ENCODE measurements at places on chromosomes 11 and 22. TPM values are rescaled to one million over a fixed set of nuclear protein-coding genes. Genes with fewer than 3 reads are reported as not detected.

GRCh38 chr11:118621071-118621783, 13.8 kb downstream of the PHLDB1 start:
- no peaks in the 10 kb centered on the region for H3K36me3 ChIP-seq
- no peaks in the 10 kb centered on the region for H3K27me3 ChIP-seq
- DNase-seq, result peak; percentile 82
- peak overlapping the region; percentile 16 for H3K4me3 ChIP-seq

DNA sequence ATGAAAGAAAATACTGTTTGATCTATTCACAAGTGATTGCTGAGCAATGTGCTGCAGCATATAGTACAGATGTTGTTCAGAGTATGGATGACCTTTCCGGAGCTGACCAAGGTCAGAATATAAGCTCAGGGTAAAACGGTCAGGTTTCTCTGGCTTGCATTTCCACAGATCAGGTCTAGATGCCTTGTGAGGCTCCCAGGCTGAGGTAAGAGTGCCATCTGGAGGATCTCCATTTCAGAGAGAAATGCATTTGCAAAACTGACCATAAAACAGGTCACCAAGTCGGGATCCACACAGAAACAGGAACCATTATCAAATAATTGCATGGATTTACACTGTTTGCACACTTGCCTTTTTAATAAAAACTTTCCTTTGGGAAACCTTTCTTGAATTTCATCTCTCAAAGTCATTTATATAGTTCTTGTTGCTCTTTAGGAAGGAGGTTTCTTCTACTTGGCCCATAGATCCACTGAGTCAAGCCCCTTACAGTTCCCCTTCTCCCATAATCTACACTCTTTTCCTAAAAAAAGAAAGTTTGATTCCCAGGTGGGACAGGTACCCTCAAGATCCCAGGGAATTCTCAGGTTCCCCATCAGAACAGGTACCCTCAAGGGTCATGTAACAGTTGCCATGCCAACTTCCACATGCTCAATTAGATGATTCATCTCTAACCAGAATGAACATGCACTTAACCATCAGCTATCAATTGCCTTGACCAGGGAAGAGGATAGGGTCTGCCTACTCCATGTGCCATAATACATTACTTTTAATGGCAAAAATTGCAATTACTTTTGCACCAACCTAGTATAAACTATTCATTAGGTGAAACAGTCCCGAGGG, 25.0 kb upstream of the TMPRSS5 start:
- H3K36me3 ChIP-seq, result no peaks in the 10 kb centered on the region
- peak; percentile 37 for DNase-seq
- no peak overlapping the region for H3K27ac ChIP-seq
- no peaks in the 10 kb centered on the region for H3K27me3 ChIP-seq
- H3K4me3 ChIP-seq, result no peak overlapping the region

Gene LZTR1
- total RNA-seq, result 90.5 TPM

DNA sequence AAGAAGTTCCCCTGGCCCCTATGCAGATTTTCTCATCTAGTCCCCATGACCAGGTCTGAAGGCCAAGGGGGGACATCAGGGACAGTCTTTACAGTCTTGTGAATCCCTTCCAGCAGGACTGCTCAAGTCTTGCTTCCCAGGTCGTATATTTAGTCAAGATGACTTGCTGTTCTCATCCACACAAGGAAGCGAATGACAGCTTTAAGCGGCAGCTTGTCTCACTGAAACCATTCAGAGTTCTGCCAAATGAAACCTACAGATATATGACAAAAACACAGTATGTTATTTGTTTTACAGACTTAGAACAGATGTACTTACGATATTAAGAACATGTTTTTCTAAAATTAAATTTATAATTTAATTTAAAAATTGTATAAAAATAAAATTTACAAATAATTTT, 5.6 kb downstream of the VWA5A start:
- no peaks in the 10 kb centered on the region for H3K27me3 ChIP-seq
- H3K4me3 ChIP-seq, result no peak overlapping the region
- no peaks in the 10 kb centered on the region for H3K36me3 ChIP-seq
- DNase-seq, result no peak
- peaks cover 10% of the 10 kb centered on the region for H3K4me1 ChIP-seq
- no peak overlapping the region for H3K27ac ChIP-seq

GRCh38 chr11:126182787-126183445, 28.5 kb downstream of the RPUSD4 start:
- no peaks in the 10 kb centered on the region for H3K4me1 ChIP-seq
- H3K27me3 ChIP-seq, result no peaks in the 10 kb centered on the region
- no peak overlapping the region for H3K27ac ChIP-seq
- no peak for DNase-seq
- no peak overlapping the region for H3K4me3 ChIP-seq

- DNase-seq, result no peak
- H3K36me3 ChIP-seq, result no peaks in the 10 kb centered on the region
- no peak overlapping the region for H3K4me3 ChIP-seq
Observed at GRCh38 chr22:17916226-17916889, 108.0 kb downstream of the MICAL3 start.

GRCh38 chr22:48724899-48725298, 1102.8 kb downstream of the BRD1 start:
- no peaks in the 10 kb centered on the region for H3K4me1 ChIP-seq
- no peak overlapping the region for H3K27ac ChIP-seq
- no peaks in the 10 kb centered on the region for H3K36me3 ChIP-seq
- peaks cover 2% of the 10 kb centered on the region for H3K27me3 ChIP-seq

- no peaks in the 10 kb centered on the region for H3K4me1 ChIP-seq
- no peak for DNase-seq
Observed at GRCh38 chr11:45713573-45713972, 48.2 kb upstream of the CHST1 start.

- peak within 1 kb of the TSS; percentile 55 for H3K4me3 ChIP-seq
- H3K27me3 ChIP-seq, result no peaks in the 10 kb centered on the region
- H3K36me3 ChIP-seq, result no peaks in the 10 kb centered on the region
- peak; percentile 77 for DNase-seq
Observed at GRCh38 chr11:65558002-65558929, at the start of gene LTBP3. Gene LTBP3, minus strand, starts transcription at chr11:65558359. Its CDS starts 400 bp downstream, at chr11:65557959.

Gene FAM83F
- total RNA-seq, result 31.8 TPM

Gene SCARF2
- 3.4 TPM for total RNA-seq

DNA sequence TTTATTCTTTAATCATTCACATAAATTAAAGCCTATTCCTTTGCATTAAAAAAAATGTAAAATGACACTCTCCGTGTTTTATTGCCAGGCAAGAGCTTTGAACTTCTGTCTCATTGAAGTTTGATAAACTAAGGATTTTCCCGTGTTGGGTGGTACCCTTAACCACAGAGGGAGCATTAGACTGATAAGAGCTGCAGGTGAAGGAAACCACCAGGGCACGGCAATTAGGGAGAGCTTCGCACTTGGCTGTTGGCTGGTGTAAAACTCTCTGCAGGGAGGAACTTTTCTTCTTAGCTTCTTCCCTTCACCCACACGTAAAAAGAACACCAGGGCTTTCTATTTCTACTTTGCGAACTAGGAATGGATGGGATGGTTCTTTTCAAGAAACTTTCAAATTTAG, 47.0 kb downstream of the CSTPP1 start:
- DNase-seq, result peak; percentile 17
- H3K36me3 ChIP-seq, result no peaks in the 10 kb centered on the region
- no peak overlapping the region for H3K4me3 ChIP-seq
- H3K27ac ChIP-seq, result peak overlapping the region; percentile 37

Gene UBQLNL
- total RNA-seq, result 0.41 TPM

Gene TUB
- total RNA-seq, result 7.1 TPM

DNA sequence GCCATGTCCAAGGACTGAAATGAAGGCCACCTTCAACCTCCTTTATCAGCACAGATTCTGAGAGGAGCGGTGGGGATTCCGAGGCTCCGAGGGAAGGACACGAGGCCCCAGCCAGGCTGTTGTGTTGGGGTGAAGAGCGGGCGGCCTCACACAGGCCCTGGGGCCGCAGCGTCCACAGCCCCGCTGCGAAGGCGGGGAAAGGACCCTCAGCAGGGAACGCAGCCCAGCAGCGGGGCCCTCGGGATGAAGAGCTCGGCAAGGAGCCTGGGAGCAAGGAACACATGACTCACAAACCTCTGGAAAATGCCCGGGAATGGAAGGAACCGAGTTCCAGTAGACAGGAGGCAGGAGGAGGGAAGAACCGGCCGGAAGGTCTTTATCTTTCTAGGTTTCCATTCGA, 227.2 kb downstream of the BRD1 start:
- no peaks in the 10 kb centered on the region for H3K36me3 ChIP-seq
- DNase-seq, result no peak
- no peaks in the 10 kb centered on the region for H3K27me3 ChIP-seq
- H3K4me1 ChIP-seq, result no peaks in the 10 kb centered on the region

Gene LINC01488
- not detected for total RNA-seq

GRCh38 chr22:36680038-36680437, 23.5 kb downstream of the CACNG2 start:
- no peak overlapping the region for H3K27ac ChIP-seq
- no peak for DNase-seq
- no peak overlapping the region for H3K4me3 ChIP-seq
- H3K27me3 ChIP-seq, result peaks cover 28% of the 10 kb centered on the region
- no peaks in the 10 kb centered on the region for H3K4me1 ChIP-seq

Gene OR8D1
- total RNA-seq, result not detected

GRCh38 chr22:44936201-44936600, 73.6 kb downstream of the PHF21B start:
- H3K4me3 ChIP-seq, result no peak overlapping the region
- H3K27me3 ChIP-seq, result no peaks in the 10 kb centered on the region
- H3K4me1 ChIP-seq, result no peaks in the 10 kb centered on the region
- no peak for DNase-seq
- H3K27ac ChIP-seq, result no peak overlapping the region

Gene FGF3
- total RNA-seq, result not detected

GRCh38 chr11:64385945-64386704, 27.2 kb downstream of the RPS6KA4 start:
- no peaks in the 10 kb centered on the region for H3K36me3 ChIP-seq
- H3K27me3 ChIP-seq, result no peaks in the 10 kb centered on the region
- no peaks in the 10 kb centered on the region for H3K4me1 ChIP-seq
- H3K27ac ChIP-seq, result no peak overlapping the region

Gene FOLR2
- not detected for total RNA-seq

Gene SLC43A1
- 7.5 TPM for total RNA-seq

DNA sequence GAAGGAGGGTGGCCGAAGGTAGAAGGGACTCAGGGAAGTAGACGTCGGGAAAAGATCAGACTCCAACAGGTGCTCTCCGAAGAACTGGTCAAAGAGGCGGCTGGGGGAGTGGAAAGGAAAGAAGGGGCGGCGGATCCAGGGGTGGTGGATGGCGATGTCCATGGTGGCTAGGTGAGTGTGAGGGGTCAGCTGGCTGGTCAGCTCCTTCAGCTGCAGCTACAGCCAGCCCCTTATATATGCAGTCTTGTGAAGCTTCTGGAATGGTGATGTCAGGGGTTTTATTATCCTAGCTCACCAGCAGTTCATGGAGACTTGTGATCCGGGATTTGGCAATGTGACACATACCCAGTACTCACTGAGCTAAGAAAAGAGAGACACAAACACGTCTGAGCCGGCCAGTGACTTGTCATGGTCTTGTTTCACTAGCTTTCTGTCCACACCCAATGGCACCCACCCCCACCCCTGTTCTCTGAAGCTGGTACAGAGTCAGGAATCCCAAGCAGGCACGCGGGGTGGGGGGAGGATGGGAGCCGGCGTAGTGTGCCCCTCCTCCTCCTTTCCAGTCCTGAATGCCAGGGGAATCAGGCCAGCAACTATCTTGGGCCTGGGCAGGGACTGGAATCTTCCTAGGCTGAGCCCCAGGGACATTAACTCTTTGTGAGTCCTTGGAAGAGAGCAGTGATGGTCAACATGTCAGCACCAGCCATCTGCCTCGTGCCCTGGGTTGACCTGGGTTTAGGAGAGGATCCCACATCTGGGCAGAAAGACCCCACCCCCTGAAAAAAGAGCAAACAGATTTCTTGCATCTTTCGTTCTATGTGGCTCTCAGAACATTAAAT, at the start of gene CRYAB:
TSS of gene CRYAB (minus strand) at position 208 of the 839 bp plus-strand sequence. CDS start at position 162, 46 bp downstream.
- H3K27me3 ChIP-seq, result no peaks in the 10 kb centered on the region
- peak; percentile 68 for DNase-seq
- no peaks in the 10 kb centered on the region for H3K36me3 ChIP-seq
- peak within 1 kb of the TSS; percentile 83 for H3K27ac ChIP-seq

GRCh38 chr22:23182309-23183060, 2.2 kb downstream of the BCR start:
- peak overlapping the region; percentile 74 for H3K4me3 ChIP-seq
- H3K27ac ChIP-seq, result peak overlapping the region; percentile 0
- no peaks in the 10 kb centered on the region for H3K27me3 ChIP-seq
- DNase-seq, result no peak

Gene OR51G2
- total RNA-seq, result not detected

DNA sequence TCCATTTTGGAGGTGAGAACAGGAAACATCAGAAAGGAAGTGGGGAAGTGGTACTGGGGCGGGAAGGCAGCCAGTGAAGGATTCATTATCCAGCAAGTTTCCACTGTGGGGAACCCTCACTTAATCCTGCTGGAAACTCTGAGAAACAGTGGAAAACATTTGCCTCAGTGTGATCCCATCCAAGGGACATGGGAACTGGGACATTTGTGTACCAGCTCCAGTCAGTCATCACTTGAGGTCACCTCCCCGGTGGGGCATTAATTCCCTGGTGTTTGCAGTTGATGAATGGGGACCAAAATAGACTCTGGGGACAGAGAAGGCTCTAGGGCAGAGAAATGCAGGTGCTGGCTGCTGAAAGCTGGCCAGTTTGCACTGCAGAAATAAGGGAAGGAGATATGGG, 599.9 kb downstream of the BUD13 start:
- H3K27ac ChIP-seq, result no peak overlapping the region
- no peak for DNase-seq
- no peaks in the 10 kb centered on the region for H3K4me1 ChIP-seq
- H3K36me3 ChIP-seq, result no peaks in the 10 kb centered on the region
- H3K4me3 ChIP-seq, result no peak overlapping the region

DNA sequence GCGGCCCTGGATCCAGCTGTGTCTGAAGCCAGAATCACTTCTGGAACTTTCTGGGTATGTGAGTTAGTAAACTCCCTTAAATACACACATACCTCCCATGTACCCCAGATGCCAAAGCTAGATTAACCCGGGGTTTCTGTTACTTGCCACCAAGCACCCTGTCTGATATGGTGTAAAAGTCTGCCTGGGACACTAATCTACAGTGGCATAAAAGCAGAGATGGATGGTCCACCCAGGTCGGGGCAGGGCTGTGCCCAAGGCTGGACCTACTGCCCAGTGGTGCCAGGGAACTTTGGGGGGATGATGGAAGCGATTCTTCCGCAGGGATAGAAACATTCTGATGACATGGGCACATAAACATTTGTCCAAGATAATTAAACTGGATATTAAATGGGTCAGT, 12.7 kb downstream of the MRGPRF start:
- peaks cover 35% of the 10 kb centered on the region for H3K4me1 ChIP-seq
- H3K27ac ChIP-seq, result peak overlapping the region; percentile 98
- no peaks in the 10 kb centered on the region for H3K27me3 ChIP-seq
- H3K4me3 ChIP-seq, result no peak overlapping the region
- DNase-seq, result no peak
- H3K36me3 ChIP-seq, result no peaks in the 10 kb centered on the region

Gene APOL1
- total RNA-seq, result 18.3 TPM

GRCh38 chr11:134409552-134410429, 2.3 kb downstream of the B3GAT1 start:
- H3K4me3 ChIP-seq, result no peak overlapping the region
- no peak overlapping the region for H3K27ac ChIP-seq
- no peaks in the 10 kb centered on the region for H3K36me3 ChIP-seq
- H3K4me1 ChIP-seq, result peaks cover 15% of the 10 kb centered on the region
- H3K27me3 ChIP-seq, result peaks cover 77% of the 10 kb centered on the region

All from transverse colon (tissue), 4 donors.